Mucosa of gallbladder (tissue), 1 donor: ENCODE measurements at places on chromosomes 16 and 17. TPM values are rescaled to one million over a fixed set of nuclear protein-coding genes. Genes with fewer than 3 reads are reported as not detected.

HS3ST3B1 gene
- total RNA-seq: 4.0 TPM

TEKT3 gene
- 1.2 TPM for total RNA-seq

TSPOAP1 gene
- total RNA-seq: 30.2 TPM

TNP2 gene
- total RNA-seq: not detected

CCL7 gene
- total RNA-seq: not detected

SPATA22 gene
- 0.32 TPM for total RNA-seq

LPO gene
- not detected for total RNA-seq

DHRS7C gene
- not detected for total RNA-seq

HSF5 gene
- 0.09 TPM for total RNA-seq

METTL9 gene
- 72.1 TPM for total RNA-seq

CES1 gene
- total RNA-seq: 704 TPM

EVPLL gene
- total RNA-seq: 0.14 TPM

ARL5C gene
- not detected for total RNA-seq

MYH2 gene
- total RNA-seq: 2.4 TPM

LRRC46 gene
- 1.1 TPM for total RNA-seq

SEC14L5 gene
- 0.49 TPM for total RNA-seq

ANKRD11 gene
- total RNA-seq: 143 TPM

TMEM114 gene
- not detected for total RNA-seq

GHDC gene
- total RNA-seq: 34.4 TPM

RAMP2 gene
- 22.7 TPM for total RNA-seq

CCL14 gene
- 43.3 TPM for total RNA-seq

MYH3 gene
- total RNA-seq: 3.4 TPM

GAS7 gene
- total RNA-seq: 26.7 TPM

TLCD2 gene
- 6.5 TPM for total RNA-seq

CMTM2 gene
- not detected for total RNA-seq

P2RX1 gene
- total RNA-seq: 2.8 TPM

WFDC1 gene
- total RNA-seq: 92.6 TPM

CCL16 gene
- 0.35 TPM for total RNA-seq

SOCS1 gene
- total RNA-seq: 6.0 TPM

HIGD1B gene
- 7.2 TPM for total RNA-seq

CD300A gene
- 15.2 TPM for total RNA-seq

KRT9 gene
- total RNA-seq: not detected

ZG16B gene
- 55.9 TPM for total RNA-seq
